ENCODE measurements at places on chromosomes 6 and 20.

- DNase-seq = no peak
These were observed 1.8 kb downstream of the WRNIP1 start for GRCh38 chr6:2766767-2767656.

- DNase-seq = no peak
These were observed 608.0 kb downstream of the COL12A1 start for GRCh38 chr6:74597840-74598239.

- DNase-seq = no peak
These were observed 990 bp upstream of the TRAF3IP2 start for GRCh38 chr6:111606620-111607115.

GRCh38 chr6:135577059-135577538, 79.6 kb upstream of the AHI1 start:
- DNase-seq = peak; percentile 2

DNA sequence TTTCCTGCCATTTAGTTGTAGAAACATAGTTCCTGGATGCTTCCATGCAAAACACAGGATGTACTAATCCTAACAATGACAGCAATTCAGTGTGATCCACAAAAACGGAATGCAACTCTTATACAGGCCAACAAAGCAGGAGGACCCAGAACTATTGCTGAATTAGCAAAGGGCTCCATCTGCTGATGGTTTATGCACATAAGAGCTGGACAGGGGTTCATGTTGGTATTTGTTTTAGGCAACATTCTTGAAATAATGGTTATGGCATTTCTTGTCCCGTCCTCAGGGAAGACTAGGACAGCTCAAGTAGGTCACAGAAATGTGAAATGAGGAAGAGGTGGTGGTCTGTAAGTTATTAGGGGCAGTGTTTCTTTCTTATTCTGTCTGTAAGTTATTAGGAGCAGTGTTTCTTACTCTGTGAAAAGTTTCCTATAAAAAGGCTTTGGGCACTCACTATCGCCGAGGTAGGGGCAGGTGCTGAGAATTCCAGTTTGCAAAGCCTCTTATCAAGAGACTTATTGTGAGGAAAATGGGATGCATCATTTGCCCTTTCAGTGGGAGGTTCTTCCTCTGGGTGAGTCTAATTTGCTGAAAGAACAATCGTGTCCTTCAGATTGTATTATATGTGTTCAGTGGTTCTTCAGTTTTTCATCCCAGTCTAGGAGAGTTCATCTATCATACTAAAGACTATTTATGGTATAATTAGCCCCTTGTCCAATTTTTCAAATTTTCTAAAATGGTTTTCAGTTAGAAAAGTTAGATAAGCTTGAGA, 171.1 kb downstream of the MCHR2 start:
- DNase-seq = no peak

DNA sequence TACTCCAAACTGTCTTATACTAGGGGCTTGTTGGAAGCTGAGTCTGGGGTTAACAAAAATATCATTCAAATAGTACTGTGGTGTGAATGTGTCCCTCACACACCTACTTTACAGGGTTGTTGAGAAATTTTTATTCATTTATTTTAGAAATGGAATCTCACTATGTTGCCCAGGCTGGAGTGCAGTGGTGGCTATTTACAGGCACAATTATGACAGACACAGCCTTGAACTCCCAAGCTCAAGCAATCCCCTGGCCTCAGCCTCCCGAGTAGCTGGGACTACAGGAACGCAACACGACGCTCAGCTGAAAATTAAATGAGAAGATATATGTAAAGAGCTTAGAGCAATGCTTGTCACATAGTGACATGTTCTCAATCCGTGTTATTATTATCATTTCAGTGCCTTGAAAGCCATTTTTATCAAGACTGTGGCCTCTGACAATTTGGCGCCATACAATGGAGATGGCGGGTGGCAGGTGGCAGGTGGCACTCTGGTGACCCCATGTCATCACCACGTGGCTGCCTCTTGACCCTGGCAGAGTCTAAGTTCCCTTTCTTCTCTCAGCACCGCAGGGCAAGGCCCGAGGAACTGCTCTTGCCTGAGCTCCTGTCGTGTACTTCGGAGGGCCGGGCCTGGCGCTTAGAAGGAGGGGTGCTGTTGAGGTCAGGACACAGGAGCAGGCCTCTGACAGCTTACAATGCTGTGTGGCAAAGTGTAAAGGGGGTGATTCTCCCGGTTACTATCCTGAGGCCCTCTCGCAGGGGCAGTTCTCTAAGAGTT, 64.5 kb downstream of the STX11 start:
- no peak for DNase-seq

DNA sequence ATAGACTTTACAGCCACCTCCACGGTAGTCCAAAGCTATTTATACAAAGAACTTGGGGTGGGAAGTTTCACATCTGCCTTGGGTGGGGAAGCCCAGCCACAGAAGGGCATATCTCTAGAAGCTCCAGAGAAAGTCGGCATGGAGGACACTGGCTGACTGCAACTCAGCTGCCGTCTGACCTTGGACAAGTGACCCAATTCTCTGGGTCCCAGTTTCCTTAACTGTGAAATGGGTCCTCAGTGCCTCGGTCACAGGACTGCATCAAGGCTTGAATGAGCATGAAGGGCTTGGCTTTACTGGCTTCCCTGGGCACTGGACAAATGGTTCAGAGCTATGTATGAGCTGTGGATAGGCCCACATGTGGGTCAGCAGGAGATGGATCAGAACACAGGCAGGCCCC, 58.6 kb downstream of the NOL4L start:
- peak; percentile 75 for DNase-seq

DNA sequence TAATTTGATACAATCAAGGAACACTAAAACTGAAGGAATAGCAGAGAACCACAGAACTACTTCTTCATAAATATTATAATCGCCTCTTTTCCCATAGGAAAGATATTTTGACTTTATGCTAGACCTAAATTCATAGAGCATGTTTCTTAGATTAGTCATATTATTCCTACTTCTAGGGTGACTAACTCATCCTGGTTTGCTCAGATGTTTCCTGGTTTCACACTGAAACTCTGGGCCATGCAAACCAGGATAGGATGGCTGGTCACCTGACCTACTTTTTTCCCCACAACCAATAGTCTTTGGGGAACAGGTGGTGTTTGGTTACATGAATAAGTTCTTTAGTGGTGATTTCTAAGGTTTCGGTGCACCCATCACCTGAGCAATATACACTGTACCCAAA, 42.8 kb downstream of the MMS22L start:
- no peak for DNase-seq

DNA sequence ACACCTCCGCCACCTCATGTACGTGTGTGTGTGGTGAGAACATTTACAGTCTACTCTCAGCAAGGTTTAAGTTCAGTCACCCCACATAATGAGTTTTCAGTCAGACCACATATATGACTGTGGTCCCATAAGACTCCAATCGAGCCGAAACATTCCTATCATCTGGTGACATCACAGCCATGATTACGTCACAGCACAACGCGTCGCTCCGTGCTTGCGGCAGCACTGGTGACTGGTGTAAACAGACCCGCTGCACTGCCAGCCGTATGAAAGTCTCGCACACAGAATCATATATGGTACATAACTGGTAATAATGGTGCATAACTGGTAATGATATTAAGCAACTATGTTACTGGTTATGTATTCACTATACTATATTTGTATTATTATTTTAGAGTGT, 150.7 kb downstream of the DLL1 start:
- no peak for DNase-seq

DNA sequence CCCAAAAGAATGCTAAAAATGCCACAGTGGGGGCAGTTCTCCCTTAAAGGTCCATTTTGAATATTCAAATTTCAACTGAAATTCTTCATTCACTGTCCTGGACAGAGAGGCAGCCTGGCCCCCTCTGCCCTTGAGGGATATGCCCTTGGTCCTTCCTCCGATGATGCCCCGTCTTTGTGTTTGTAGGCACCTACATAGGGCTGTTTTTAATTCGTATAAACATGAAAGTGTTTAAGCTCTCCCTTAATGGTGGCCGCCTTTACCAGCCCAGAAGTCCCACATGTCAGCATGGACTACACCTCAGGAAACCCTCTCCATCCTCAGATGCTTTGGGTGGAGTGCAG, 70.2 kb downstream of the SSR1 start:
- no peak for DNase-seq

DNA sequence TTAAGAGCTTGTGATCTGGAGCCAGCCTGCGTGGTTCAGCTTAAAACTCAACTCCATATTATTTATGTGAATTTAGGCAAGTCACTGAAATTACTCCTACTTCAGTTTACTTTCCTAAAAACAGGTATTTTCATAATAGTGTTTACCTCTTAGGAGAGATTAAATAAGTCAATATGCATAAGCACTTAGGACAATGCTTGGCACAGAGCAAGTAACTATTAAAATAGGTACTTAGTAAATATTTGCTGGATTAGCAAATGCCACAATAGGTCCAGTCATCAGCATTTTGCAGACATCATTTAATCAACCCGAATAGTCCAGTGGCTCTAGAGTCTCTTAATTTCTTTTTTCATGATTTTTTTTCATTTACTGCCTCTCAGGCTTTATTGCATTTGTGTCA, 78.6 kb upstream of the PTPRK start:
- DNase-seq = no peak

DNA sequence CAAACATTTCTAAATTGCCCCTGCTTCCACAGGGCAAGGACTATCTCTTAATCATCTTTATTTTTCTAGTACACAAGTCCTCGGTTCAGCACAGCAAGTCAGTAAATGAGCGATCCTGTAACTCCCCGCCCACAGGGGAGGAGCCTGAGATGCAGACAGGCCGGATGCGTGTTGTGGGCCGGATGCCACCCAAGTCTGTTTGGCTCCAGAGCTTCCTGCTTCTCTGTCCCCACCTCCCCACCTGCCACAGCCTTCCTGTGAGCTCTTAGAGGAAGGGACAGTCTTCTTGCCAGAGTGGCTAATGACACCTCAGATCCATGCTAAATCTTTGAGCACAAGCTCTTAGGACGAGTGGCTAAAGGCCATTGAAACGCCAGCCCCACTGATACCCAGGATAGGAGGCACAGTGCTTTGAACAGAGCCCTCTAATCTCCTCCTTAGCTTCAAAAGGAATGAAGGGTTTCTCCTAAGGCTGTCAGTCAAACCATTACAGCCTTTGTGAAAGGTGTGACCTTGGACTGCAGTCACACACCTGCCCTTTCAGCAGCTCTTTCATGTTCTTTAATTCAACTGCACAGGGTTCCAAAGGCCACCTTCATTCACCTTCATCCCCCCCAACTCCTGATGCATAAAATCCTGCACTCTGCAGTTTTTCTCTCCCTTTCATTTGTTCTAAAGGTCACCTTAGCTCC, 264.3 kb downstream of the TFAP2C start:
- no peak for DNase-seq

GRCh38 chr6:37748118-37748517, 50.4 kb upstream of the MDGA1 start:
- DNase-seq = no peak

GRCh38 chr6:4506792-4507191, 269.4 kb upstream of the CDYL start:
- DNase-seq = no peak

- DNase-seq = no peak
These were observed 169.2 kb downstream of the DTNBP1 start for GRCh38 chr6:15493437-15494168.

DNA sequence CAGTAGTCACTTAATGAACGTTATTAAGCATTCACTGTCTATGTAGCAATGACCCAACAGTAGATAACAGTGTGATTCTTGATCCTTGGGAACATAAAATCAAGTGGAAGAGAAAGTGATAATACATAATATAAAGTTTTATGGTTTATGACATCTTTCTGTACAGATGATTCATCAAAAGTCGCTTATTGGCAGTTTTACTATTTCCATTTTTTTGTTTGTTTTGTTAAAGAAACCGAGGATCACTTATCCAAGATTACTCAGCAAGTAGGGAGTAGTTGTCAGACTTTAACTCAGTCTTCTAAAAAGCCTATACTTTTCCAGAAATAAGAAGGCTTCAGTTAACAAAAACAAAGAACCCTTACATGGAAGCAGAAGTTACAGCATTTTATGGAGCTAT, 260.8 kb downstream of the ZFAND3 start:
- DNase-seq = no peak

- DNase-seq = no peak
These were observed 150.6 kb upstream of the AGPAT4 start for GRCh38 chr6:161424421-161424820.

GRCh38 chr20:61397146-61397545, 145.1 kb downstream of the CDH4 start:
- DNase-seq = no peak

DNA sequence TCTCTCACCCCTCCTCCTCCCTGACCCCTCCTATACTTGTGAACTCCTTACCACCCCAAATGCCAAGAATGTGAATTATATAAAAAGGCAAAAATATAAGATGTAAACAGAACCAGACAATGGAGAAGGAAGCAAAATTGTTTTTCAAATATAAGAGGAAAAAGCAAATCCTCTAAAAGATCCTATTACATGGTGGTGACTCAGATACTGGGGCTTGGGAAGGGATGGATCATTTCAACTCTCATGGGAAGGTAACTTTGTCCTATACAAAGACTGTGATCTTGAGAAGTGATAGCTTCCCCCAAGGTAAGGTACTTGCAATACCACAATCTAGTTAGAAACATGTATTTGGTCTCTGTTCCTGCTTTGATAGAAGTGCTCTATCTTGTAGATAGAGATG, 24.6 kb upstream of the TNFRSF21 start:
- no peak for DNase-seq

DNA sequence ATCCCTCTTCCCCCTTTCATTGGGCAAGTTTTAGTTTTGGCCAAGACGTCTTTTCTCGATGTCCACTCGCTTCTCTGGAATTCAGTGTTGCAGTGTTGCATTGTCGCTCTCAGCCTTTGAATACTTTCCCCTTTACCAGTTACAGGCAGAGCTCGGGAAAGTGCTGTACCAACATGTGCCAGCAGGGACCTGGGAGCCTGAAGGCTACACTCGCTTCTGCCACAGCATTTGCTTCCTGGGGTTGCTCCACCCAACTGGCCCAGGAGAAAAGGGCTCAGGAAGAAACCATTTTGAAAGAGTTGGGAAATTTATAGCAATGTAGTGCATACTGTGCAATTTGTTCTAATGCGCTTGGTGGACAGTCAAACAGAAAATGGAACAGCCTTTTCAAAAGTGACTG, 78.6 kb downstream of the LINC00237 start:
- DNase-seq = no peak

DNA sequence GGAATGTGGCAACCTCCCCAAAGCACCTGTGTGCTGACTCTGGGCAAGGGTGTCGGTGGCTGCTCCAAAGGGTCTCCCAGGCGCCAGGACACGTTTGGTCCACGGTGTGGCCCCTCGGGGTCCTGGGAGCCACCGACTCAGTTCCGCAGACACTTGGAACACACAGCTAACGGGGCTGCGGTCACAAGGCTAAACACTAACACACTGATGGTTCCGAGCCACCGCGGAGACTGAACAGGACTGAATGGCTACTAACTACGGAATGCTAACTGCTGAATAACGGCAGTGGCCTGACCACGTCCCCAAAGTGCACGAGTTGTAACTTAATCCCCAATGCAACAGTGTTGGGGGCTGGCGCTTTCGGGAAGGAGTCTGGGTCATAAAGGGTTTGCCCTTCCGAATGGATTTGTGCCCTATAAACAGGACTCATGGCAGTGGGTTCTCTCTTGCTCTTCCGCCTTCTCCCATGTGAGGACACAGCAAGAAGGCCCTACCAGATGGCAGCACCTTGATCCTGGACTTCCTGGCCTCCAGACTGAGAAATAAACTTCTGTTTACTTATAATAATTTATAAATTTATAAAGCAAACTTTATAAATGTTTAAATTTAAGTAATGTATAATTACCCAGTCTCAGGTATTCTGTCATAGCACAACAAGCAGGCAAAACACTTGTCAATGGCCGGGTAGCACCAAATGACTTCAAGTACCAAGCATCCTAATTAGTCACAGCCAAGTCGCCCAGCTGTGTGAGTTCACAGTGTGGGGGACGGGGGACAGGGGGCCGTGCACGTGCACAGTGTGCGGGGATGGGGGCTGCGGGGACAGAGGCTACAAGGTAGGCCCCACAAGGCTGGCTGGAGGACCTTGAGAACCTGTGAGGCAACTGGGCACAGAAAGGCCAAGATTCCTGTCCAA, 2.3 kb upstream of the EEF1A2 start:
- DNase-seq = no peak
